ENCODE measurements at places on chromosomes 11 and 22.

DNA sequence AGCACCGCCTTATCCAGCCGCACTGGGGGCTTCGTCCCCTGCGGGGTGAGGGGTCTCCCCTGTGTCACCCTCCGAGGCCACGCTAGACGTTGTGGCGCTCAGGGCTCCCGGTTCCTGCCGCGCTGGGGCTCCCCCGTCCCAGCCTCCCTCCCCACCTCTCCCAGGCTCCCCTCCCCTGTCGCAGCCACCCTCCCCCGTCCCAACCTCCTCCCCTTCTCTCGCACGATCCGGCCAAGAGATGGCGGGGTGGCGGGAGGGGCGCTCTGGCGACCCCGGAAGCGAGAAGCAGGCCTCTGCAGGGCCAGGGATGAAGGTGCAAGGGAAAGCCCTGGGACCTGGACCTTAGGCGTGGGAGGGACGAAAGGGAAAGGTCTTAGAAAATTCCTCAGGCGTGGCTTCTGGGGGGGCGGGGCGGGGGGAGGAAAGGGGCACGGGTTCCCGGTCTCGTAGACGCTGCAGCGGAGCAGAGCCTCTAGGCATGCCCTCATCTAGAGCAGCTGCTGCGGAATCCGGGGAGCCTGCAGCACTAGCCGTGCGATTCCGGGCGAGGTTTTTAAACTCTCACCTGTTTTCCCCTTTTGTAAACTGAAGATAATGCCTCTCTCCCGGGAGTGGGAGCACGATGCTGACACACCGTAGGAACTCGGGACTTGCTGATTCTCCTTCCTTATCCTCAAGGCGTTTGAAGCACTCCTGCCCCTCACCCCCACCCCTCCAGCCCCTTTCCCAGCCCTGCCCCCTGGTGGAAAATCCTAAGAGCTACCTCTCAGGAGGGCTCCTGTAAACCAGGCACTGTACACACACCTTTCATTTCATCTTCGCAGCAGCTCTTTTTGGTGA is 14.4 kb downstream of the KCNJ5 start:
- DNase-seq = no peak

DNA sequence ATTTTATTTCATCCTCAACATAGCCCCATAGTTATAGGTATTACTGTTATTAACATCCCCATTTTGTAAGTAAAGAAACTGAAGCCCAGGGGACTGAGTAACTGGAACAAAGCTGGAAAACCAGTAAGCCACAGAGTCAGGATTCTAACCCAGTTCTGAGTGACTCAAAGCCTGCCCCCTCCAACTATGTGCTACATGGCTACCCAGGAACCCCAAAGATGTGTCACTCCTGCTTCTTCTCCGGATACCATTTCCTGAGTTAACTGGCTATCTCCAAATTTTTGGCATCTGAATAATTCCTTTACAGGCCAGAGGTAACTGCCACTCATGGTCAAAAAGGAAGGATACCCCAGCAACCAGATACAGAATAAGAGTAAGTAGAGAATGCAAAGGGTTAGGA is 43.6 kb downstream of the TENM4 start:
- DNase-seq = no peak

- no peak for DNase-seq
Measured at GRCh38 chr11:17770048-17770652, 35.6 kb downstream of the KCNC1 start.

DNA sequence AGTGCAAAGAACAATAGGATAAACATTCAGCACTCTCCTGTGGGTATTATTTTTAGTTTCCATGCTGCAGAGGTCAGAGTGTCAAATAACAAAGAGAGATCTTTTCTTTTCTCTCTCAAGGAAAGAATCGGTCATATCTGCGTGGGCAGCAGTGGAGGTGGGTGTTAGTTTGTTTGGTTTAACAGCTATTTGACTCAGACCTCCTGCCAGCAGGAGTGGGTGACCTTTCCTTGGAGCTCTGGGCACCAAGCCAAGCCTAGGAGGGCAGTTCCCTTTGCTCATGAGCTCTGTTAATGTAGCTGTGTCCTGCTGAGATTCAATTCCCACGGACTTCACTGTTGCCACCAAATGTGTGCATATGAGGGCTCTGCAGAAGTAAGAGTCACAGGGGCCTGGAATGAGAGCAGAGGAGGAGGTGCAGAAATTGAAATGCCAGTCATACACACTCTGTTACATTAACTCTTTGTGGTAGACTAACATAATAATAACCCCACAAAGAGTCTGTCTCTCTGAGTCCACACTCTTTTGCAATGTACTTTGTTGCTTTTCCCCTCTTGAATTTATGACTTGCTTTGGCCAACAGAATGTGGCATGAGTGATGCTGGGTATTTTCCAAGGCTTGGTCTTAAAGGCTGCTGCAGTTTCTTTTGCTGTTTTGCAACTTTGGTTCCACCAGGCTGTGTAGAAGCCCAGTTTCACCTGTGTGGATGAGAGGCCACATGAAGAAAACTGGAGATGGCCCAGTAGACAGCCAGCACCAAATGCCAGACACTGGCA is 76.0 kb upstream of the GRK3 start:
- DNase-seq = peak; percentile 65

DNA sequence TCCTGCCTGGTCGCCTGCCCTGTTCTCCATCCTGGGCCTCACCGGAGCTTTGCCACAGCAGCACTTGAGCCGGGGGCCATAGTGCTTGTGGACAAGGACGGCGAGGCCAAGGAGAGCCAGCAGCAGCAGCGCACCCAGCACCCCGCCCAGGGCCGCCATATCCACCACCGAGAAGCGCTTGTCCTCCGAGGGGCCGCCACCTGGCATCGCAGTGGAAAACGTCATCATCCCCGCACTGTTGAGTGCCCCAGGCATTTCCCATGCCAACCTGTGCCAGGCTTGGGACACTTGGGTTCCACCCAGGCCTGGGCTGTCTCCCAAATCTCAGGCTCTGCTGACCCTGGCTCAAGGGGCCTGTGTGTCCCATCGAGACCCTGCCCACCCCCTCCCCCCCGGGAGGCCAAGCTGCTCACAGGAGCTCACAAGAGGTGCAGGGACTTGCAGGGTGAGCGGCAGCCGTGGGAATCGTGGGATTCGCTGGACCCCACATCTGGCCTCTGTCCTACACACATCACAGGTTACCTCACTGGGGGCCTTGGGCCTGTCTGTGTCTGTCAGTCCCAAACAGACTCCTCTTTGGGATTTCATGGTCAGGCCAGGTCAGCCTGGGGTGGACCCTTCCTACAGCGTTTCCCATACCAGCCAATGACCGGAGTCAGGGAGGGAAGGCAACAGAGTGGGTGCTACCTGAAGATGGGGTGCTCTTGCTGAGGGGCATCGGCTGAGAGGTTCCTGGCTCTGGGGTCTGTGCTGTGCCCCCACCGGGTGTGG is 2.3 kb upstream of the IRF7 start:
- DNase-seq = no peak

DNA sequence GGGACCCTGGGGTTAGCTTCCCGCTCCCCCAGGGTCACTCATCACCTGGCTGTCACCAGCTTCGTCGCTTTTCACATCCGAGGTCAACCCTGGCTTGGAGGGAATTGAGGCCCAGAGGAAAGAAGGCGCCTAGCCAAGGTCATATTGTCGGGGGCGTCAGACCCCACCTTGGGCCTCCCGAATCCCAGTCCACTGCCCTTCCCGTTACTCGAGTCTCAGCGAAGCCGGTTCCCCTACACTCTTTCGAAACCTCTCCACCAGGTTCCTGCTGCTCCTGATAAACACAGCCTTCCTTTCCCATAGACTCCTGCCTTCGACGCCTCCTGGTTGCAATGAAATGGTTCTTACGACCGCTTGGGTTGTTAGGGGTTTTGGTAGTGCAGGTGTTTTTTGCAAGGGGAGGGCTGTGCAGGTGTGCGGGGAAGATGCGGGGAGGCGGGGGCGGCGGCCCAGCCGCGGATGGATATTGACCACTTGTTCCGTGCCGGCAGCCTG is 642 bp downstream of the NAA40 start:
- DNase-seq = no peak

GRCh38 chr11:84260862-84261261 is 974.7 kb upstream of the CCDC90B start:
- no peak for DNase-seq

GRCh38 chr11:47969401-47969800 is 11.0 kb upstream of the PTPRJ start:
- DNase-seq = no peak

DNA sequence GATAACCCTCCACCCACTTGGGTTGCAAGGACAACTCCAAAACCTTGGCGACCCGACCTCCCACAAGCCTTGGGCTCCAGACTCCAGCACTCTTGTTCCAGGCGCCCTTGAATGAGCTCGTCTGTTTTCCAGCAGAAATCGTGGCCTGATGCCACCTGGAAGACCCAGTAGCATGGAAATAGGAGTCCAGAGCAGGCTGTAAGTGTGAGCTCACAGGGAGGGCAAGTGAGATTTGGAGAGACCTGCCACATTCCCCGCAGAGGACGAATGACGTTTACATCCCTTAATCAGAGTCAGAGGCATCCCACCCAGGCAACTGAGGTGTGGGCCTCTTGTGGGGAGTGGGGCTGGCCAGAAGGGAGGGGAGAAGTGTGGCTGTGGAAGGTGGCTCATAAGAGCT is 71.9 kb downstream of the LDLRAD3 start:
- DNase-seq = no peak

GRCh38 chr11:10973416-10973815 is 115.6 kb upstream of the ZBED5 start:
- DNase-seq = no peak

GRCh38 chr11:99260696-99261095 is 239.9 kb downstream of the CNTN5 start:
- no peak for DNase-seq

- DNase-seq = no peak
Measured at GRCh38 chr11:742571-743201, 4.6 kb upstream of the TALDO1 start.

GRCh38 chr11:128766591-128767081 is 72.8 kb downstream of the FLI1 start:
- DNase-seq = no peak

DNA sequence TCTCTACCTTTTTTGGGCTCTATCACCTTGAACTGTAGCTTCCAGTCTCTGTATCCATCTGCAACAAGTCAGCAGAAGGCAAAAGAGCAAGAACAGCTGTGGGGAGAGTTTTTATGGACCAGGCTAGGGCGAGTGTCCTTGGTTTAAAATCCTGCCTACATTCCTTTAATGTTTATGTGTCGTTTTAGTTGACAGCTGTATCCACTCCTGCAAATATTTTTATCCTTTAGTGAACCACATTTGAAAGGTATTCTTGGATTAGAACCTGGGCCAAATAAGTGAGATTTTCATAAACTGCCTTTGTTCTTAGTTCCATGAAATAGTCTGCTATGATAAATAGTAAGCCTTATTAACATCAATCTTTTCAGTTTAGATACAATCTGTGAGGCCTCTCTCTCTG is 712.2 kb downstream of the ETS1 start:
- DNase-seq = no peak

GRCh38 chr11:84722583-84723108 is 904.5 kb downstream of the DLG2 start:
- no peak for DNase-seq

DNA sequence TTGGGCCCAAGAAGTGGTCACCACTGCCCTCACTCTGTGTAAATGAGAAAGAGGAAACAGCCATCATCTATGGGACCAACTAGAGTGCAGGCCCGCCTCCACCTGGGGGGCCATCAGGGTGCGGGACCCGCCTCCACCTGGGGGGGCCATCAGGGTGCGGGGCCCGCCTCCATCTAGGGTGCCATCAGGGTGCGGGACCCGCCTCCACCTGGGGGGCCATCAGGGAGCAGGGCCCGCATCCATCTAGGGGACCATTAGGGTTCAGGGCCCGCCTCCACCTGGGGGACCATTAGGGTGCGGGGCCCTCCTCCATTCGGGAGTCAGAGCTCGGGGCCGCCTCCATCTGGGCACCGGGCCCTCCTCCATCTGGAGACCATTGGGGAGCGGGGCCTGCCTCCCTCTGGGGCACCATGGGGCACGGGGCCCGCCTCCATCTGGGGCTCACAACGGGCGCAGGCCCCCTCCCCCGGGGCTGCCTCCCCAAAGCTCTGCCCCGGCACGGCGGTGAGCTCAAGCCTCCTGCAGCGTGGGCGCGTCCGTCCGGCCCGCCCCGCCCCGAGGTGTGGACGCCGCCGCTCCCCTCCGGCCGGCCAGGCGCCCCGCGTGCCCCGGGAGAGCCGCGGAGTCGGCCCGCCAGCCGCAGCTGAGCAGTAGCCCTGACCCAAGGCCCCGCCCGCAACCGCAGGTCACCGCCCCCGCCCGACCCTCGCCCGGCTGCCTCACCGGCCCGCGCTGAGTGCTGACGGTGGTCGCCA is 512 bp downstream of the TOLLIP start:
- no peak for DNase-seq

GRCh38 chr11:112103446-112103845 is 16.8 kb downstream of the SDHD start:
- DNase-seq = no peak

DNA sequence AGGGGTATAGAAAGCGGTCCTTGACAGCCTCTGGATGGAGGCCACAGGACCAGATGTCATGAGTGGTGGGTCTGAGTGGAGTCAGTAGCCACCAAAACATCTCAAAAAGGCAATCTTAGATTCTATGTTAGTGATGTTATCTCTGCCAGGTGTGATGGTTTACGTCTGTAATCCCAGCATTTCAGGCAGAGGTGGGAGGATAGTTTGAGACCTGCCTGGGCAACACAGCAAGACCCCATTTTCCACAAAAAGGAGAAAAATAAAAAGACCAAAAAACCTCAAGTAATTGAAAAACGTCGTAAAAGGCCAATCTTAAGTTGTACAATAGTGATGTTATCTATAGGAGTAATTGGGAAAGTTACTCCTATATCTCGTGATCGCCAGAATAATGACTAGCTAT is 3.7 kb upstream of the MTCH2 start:
- DNase-seq = no peak

DNA sequence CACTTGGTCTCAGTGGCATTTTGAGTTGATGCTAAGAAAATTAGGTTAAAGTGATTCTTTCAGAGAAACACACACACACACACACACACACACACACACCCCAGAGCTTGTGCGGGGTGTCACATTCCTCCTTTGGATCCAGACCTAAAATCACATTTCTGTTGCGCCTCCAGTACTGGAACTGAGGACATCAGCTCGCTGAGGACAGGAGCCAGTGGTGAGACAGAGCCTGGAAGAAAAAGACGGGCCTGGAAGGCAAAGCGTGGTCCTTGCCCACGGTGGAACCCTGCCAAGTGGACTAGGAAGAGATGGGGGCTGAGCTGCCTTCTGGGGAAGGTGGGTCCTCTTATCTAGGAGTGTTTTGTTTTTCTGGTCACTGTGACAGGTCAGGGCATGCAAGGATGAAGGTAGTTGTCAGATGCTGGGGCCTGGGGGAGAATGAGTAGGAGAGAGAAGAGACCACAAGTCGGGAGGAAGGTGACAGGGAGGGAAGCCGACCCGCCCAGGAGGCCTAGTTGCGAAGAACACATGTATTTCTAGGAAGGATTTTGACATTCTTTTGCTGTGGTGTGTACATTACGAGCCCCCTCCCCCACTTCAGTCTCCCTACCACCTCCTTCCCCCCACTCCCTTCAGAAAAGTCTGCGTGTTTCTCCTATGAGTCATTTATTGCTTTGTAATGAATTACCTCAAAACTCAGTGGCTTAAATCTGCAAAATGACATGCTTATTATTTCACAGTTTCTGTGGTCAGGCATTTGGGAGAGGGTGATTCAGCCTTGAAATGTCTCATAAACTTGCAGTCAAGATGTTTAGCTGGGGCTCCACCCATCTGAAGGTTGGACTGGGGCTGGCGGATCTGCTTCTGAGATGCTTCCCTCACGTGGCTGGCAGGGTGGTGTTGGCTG is 4.8 kb upstream of the ELFN2 start:
- no peak for DNase-seq

All from stimulated activated naive B cell treated with anti-CD40 and anti-IgM and Interleukin-4, amounts not matched to agents 10 μg/mL and 1 μg/mL and 100 μg/mL, for 72 hours (primary cell).